Brain pericyte (primary cell): ENCODE measurements at places on chromosomes 6 and 20.

DNA sequence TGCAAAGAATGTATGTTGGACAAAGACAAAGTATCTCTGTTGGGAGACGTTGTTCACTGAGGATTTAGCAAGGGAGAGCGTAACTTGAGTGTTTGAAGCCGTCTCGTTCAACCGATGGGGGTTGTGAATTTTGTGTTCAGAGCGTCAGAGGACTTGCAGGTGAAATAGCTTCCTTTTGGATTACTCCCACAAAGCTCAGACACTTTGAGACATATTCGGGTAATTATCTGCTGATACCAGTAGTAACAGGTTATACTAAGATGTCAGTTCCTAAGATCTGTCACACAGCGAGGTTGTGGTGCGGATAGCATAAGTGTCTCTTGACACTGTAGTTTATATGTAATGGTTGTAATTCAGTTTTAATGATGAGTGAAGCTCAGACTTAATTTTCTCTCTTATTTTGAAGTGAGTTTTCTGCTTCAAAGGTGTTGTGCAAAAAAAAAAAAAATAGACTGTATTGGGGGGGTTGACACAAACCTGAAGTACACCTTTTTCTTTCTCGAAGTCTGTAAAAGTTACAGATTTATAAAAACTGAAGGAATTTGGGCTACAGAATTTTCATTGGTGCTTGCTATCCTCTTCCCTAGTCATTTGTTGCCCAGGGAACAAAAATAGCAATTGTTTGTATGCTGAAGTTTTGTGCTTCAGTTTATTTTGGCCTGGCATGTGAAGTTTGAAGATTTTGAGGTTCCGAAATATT lies 1.7 kb downstream of the ASXL1 start:
- DNase-seq, result no peak

DNA sequence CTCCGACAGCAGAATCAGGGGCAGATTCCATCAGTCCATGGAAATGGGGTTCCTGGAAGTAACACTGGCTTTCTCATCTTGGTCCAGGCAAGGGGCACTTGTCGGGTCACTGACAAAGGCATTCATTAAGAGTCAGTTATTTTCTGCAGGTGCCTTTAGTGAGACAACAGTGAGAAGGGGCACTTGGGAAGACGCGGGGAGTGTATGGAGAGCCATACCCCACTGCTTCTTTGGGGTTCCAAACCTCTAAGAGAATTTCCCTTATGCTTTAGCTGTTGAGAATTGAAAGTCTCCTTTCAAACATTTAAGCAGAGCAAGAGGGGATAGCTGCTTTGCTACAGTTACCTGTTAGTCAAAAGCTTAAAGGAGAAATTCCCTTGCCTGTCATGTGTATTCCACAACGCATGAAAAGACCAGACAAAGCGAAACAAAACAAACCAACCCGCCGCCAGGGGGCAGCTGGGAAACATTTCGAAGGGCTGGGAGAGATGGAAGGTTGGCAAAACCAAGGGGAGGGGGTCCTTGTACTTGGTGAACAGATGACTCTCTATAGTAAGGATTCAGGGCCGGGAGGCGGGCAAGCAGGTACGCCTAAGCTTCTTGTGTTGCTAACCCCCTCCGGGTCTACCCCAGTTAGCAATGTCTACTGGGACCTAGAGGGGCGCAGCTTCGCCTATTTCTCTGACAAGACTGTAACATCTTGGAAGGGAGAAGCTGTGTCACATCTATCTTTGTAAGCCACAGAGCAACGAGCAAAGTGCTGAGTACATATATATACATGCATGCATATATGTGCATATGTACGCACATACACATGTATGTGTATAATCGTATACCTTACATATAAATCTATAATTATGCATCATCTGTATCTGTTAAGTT lies 474.9 kb upstream of the AGPAT4 start:
- DNase-seq, result no peak

DNA sequence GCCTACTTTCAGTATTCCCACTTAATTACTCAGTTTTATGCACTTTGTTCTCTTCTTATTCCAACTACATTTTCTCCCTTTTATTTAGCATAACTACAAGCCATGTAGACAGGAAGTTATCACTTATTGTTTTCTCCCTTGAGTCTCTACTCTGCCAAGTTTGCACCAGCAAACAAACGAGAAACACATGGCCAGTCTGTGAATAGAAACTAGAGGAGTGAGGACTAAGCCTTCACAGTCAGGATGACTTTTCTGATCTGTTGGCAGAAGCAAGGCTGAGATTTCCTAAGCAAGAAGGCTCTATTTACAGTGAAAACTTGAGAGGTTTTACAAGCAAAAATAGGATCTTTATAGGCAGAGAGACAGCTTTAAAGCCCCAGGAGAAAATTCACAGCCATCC lies 69.8 kb upstream of the TINAG start:
- DNase-seq, result peak; percentile 3

DNA sequence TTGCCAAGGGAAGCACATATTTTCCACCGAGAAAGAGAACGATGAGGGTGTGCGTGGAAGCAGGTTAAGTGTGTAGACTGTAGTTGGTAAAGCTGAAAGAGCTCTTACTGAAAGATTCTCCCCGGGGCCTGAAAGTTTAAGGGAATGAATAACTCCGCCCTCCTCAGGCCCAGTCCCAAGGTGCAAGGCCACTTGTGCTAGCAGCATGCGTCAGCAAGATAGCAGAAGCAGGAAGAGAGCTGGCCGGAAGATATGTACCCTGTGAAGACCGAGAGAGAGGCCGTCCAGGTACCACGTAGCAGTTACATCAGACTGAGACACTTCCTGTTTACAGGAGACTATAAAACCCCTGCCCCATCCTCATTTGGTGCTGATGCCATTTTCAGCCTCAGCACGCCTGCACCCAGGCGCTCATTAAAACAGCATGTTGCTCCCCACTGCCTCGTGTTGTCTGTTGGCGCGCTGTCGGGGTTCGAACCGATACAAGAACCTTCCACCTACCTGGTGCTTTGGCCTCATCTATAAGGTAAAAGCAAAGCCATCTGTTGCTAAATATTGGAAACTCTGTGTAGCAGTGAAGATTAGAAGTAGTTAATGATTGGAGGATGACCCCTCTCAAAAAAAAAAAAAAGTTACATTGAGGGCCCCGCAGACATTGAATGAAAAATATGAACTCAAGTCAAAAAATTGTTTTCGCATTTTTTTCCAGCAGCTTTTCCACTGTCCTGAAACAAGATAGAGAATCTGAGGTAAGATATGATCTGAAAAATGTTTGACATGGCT lies 18.6 kb upstream of the FAM135A start:
- DNase-seq, result no peak

DNA sequence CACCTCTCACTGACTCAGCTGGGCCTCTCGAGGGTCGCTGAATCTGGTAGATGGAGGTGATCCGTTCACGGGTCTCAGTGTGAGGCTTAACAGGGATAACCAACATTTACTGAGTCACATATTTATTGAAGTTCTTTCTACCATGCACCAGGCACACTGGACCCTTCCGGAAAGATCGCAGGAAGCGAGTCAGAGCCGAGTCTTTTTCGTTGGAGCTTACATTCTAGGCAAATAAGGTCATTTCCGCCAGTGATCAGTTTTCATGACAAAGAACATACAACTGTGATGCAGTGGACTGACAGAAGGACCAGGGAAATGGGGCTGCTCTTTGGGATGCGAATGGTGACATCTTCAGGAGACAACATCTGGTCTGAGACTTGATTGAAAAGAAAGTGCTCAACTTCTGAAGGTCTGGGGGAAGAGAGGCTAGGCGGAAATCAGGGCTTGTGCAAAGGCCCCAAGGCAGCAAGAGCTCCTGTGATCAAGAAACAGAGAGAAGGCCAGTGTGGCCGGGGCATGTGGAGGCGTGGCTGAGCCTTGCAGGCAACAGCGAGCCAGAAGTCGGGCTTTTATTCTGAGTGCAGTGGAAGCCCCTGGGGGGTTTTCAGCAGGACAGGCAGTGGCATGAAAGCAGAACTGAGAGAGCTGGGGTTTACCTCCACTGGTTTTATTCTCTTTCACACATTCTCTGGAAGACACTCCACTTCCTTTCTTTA lies 56.7 kb downstream of the APCDD1L start:
- no peak for DNase-seq

DNA sequence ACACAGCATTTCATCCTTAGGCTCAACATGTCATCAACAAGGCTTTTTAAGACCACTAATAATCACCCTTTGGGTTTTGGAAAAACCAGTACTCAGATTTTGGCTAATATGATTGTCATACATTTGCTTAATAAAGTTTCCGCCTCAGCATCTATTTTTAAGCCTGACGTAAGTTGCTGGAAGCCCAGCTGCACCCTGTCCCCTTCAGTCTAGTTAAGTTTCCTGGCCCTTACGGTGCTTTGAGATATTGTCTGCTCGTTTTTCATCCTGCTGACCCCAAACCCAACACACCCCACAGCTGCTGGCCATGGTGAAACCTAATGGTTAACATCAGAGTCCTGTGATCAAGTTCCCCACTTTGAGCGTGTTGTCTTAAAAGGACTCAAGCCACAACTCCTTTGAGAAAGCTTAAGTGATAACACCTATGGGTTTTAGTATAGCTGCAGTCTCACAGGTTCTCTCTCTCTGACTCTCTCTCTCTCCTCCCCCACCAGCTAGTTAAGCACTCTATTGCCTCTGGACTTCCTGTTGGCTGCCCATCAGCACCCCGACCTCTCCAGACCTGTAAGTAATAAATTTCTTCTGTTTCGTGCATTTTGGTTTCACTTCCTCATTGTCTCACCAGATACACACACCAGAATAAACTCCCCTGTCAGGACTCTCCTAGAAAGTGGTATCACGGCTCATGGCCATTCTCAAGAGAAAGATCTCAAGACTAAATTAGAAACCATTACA lies 802.0 kb downstream of the C6orf118 start:
- no peak for DNase-seq

DNA sequence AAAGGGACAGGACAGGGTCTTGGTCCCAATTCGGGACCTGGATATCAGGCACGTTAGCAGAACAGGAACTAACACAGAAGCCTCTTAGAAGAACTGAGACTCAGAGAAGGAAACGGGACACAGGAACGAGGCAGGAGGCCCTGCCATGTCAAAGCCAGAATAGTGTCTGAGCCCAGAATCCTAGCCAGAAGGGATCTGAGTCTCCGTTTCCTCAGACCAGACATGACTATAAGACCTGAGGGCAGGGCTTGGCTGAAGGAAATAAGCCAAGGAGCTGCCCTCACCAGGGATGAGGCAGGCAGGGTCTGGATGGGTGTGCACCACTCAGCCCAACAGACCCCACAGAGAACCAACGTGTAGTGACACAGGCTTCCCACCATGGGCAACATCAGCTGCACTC lies 40.3 kb downstream of the TRERF1 start:
- no peak for DNase-seq

GRCh38 chr6:15337582-15337981 lies 91.7 kb downstream of the JARID2 start:
- no peak for DNase-seq

DNA sequence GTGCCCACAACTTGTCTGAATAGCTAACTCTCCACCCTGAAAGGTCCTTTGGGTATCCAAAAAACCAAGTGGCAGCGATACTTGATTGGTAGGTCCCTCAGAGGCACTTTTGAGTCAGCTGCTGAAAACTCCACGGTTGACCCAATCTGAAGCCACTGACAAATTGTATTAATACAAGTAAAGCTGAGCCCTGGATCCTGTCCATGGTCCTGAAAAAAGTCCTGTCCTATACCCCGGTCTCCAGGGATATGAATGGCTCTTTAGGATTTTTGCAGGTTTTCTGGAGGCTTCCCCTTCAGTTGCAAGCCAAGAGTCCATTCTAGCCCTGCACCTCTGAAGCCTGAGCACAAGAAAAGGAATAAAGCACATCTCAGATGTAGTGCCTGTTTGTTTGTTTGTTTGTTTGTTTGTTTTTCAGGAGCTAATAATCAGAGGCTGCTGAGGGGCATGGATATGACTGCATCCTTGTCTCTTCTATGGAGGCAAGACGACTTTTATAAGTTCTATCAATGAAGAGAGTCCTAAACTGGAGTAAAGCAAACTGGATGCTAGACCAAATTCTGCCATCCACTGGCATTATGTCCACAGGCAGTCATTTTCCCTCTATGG lies 1.7 kb upstream of the SLC12A5 start:
- DNase-seq, result no peak

DNA sequence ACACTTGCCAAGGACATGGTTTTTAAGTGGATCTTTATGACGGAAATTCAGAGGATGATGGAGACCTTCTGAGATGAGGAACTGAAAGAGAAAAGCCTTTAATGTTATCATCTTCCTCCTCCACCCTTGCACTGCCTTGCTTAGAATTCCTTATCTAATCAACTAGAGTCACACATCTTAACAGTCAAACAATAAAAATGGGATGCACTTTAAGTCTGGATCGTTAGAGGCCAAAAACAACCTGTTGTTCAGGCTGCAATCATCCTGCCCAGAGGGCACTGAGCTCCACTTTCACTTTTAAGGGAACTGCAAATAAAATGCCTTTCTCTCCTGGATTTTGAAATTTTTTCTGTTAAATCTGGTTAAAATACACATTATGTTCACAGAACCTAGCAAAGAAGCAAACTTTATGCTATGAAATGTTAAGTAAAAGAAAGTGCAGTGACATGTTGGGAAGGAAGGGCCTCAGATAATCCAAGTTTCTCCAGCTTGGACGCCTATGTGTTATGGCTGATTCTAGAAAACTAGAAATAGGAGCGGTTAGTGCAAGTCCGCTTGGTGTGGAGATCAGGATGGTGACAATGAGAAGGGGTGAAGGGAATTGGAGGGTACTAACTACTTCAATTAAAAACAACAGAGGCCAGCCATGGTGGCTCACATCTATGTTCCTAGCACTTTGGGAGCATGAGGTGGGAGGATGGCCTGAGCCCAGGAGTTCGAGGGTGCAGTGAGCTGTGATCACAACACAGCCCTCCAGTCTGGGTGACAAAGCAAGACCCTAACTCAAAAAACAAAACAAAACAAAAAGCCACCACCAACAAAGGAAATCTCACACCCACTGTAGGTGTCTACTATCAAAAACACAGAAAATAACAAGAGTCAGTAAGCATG lies 66.4 kb upstream of the KIF13A start:
- DNase-seq, result no peak

DNA sequence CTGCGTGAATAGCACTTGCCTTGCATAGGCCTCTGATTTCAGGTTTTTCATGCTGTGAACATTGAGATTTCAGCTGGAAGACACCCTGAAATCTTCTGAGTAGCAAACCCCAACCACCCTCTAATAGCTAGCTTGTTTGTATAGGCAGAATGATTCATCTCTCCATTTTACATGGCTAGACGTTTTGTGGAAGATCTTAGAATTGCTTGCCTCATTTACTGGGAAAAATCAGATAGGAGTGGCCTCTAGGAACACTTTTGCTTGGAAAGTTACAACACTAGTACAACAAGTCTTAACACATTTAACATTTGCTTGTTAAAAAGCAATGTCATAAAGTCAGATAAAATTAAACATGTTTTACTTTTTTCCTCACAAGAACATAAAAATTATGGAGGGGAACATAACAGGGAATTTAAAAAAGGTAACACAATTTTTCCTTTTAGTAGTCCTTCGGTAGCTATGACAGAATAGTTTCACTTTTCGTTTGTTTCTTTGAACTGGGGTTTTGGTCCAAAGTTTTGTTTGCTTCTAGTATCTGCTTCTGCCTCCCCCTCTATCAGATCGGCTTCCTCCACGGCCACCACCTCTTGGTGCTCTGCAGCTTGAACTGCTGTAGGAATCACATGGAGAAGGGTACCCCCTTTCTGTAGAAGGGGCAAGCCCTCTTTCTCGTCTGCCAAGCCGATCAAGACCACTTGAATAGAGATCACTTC lies 102.2 kb upstream of the PTCHD4 start:
- DNase-seq, result no peak
